ENCODE measurements at places on chromosomes 3 and 15. TPM values are rescaled to one million over a fixed set of nuclear protein-coding genes. Genes with fewer than 3 reads are reported as not detected.
A peak's percentile ranks its signal among the peaks of the same experiment; 100 is the strongest.

DNA sequence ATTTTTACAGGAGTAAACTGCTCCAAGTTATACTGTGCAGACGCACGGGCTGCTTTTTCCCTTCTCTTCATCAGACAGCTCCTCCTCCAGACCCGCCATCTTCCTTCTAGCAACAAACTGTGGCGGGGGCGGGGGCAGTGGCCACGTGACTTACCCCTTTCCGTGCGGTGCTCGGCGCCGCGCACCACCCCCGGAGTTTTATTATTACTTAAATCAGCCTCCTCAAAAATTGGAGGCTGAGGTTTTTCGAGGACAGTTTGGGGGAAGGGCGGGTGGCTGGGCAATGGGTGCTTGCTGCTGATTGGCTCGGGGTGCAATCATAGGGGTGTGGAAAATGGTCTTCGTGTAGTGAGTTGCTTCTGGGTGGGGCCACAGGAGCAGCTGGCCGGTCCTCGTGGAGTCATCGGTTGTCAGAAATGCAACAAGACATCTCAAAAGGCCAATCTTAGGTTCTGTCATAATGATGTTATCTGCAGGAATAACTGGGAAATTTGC is 77.1 kb upstream of the MFGE8 start:
- no peak for DNase-seq

DNA sequence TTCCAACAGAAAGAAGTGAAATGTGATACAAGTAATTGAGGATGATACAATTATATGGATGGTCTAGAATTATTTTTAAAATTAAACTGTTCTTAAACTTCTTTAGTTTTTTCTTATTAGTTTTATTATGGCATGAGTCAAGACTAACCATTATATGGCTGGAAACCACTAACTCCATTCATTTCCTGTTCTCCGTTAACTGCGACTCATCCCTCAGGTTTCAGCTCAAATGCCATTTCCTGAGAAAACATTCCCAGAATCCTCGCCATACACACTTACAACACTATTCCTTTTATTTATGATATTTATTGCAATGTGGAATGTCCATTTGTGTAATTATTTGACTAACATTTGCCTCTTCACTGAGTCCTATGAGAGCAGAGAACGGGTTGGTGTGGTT is 394.1 kb downstream of the SOX2 start:
- DNase-seq: no peak

The MUSTN1 gene
- total RNA-seq: 3.3 TPM

GRCh38 chr3:4401441-4401840 is 65.6 kb downstream of the SUMF1 start:
- DNase-seq: no peak

The MOBP gene
- total RNA-seq: 0.39 TPM

GRCh38 chr3:191627064-191627463 is 166.1 kb downstream of the PYDC2 start:
- no peak for DNase-seq

The FSIP1 gene
- total RNA-seq: 0.60 TPM

DNA sequence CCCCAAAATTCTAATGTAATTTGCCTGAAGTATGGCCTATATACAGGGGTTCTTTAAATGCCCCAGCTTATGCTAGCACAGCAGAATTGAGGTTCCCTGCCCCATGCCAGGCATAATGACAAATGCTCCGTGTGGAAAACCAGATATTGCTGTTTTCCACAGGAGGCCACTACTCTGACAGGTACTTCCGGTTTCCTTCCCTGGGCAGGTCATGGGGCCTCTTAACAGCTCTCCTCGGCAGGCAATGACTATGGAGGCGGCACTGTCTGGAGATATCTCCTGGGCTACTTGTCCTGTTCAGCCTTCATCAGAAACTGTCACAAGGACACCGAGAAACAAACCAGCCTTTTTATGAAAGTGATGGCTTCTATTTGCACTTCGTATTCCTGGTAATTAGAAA is 54.8 kb downstream of the SLC7A14 start:
- DNase-seq: no peak

DNA sequence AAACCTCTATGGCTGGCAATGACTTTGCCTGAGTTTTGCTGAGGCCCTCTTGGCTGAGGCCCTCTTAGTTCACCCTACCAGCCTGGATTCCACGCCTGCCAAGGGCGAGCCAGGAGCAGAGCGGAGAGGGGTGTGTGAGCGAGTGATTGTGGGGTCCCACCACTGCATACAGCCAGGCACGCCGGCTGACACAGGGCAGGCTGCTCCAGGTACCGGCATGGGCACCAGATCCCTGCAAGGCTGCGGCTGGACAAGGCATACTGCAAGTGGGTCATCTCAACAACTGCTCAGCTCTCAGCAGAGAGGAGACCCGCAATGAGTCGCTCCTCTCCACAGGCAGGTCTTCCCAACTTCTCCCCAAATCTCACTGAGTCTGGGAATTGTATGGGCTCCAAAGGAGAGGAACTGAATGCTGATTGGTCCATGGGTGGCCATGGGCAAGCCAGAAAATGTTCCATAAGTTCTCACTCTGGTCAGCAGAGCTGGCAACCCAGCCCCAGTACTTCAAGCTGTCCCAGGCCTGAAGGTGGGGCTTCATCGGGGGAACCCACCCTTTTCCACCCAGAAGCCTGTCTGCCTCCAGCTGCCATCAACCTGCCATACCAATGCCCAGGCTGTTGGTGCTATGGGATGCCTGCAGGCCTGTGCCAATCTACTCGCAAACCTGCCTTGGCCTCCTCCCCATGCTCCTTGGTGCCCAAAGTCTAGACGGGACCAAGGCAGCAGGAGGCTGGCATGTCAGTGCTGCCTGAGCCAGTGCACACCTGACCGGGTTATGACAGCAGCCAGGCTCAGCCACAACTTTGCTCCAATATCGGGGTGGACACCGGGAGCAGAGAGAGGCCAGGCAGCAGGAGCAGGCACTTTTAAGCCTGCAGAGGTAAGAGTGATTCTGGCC is 1273.6 kb upstream of the GBE1 start:
- no peak for DNase-seq

DNA sequence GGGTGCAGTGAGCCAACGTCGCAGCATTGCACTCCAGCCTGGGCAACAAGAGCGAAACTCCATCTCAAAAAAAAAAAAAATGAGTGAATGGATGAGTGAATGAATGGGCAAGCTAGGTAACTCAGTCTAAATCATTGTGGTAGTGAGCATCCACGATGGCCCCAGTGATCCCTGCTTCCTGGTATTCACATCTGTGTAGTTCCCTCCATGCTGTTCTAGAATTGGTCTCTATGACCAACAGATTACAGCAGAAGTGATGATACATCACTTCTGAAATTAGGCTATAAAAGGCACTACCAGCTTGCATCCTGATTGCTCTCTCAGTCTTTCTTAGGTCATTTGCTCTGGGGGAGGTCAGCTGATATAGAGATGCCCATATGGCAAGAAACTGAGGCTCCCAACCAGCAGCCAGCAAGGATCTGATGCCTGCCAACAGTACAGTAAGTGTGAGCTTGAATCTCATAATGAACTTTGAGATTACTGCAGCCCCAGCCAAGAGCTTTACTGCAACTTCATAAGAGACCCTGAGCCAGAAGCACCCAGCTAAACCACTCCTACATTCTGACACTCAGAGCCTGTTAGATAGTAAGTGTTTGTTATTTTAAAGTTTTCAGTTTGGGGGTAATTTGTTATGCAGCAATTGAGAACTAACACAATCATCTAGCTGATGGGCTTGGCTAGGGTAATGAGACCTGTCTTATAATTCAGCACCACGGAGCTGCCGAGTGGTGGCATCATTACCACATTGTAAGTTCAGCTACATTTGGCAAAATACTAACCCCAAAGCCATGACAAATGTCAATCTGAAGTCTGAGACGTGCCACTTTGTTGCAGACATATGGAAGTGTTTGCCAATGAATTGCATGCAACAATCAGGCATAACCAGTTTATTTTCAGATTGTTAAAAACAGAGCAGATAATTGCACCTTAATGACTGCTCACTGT is 53.0 kb downstream of the KLHL6 start:
- DNase-seq: no peak

The HTD2 gene
- total RNA-seq: 11.4 TPM

The KBTBD13 gene
- 0.05 TPM for total RNA-seq

- DNase-seq: no peak
Measured at GRCh38 chr3:150278195-150278594, 129.9 kb upstream of the TSC22D2 start.

DNA sequence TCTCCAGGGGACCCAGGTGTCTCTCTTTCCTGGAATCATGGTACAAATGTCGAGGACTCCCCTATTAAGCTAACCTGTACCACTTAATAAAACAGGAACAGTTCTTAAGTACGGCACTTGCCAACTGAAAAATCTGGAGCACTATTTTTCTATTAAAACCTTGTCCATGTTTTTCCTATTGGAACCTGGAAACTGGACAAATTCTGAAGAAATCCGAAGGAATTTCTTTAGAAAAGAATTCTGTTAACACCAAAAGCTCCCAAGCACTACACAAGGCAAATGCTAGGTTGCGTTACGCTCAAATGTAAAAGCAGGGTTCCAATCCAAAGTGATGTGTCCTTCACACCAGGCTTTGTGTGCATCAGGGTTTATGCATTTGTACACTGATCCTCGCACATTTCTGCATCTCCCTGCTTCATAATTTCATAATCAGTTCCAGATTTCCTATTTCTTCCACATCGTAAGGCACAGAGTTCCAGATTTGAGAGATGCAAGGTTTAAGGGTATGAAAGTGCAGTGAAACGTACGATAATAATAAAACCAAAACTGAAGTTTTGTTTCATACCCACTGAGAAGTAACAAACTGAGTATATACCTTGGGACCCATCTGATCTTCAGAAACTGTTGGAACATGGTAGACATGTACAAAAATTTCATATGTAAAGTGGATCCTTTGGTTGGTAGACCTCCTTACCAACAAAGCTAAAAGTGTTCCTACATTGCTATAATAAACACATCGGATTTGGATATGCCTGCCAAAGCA is 132.1 kb upstream of the WNT5A start:
- DNase-seq: no peak

- no peak for DNase-seq
Measured at GRCh38 chr3:25665315-25666280, 891 bp upstream of the TOP2B start.

The IGSF11 gene
- 1.7 TPM for total RNA-seq

The ZWILCH gene
- 46.6 TPM for total RNA-seq

DNA sequence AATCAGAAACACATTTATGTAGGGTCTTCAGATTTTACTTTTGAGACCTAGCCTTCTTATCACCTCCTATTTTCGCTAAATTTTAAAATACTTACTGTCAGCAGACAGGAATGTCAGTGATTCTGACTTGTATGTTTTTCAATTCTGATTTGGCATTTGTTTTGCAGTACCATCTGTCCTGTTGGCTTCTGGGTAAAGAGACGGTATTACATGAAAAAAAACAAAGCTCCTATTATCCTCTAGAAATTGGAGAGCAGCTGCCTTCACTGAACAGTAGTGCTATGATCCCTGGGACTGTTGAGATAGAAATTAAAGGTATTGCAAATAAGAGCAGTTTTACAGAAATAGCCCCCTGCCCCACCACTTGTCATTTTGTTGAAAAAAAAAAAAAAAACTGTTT is 8.4 kb downstream of the ARMC8 start:
- no peak for DNase-seq

GRCh38 chr3:172201870-172202236 is 162.5 kb downstream of the FNDC3B start:
- no peak for DNase-seq

- DNase-seq: no peak
Measured at GRCh38 chr3:128498127-128498626, 5.2 kb upstream of the GATA2 start.

The A4GNT gene
- not detected for total RNA-seq

GRCh38 chr3:40120806-40121205 is 188.7 kb upstream of the EIF1B start:
- DNase-seq: no peak

DNA sequence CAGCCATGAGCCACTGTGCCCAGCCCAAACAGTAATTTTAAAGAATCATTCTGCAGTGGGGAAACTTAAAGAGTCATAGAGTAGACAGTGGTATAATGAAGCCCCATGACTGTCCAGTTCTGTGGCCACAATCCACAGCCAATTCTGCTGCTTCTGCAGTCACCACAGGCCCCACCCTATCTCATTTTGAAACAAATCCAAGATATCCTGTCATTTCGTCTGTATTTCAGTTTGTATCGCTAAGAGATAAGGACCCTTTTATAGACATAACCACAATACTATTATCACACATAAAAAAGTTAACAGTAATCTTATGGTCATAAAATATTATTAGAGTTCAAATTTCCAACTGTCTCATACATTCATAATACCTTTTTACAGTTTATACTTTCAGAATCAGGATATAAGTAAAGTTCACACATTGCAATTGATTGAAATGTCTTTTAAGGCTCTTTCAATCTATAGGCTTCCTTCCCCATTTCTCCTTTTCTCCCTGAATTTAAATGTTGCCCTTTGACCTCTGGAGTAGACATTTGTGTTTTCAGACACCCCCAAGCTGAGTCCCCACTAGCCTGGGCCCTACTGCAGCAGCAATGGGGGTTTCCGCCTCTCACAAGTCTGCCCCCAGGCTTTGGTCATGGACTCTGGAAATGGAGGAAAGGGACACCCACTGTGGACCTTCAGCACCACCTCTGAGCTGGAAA is 4.2 kb upstream of the NUP210 start:
- DNase-seq: no peak

The LSAMP gene
- total RNA-seq: 3.6 TPM

- DNase-seq: no peak
Measured at GRCh38 chr15:87752250-87752951, 504.1 kb downstream of the NTRK3 start.

DNA sequence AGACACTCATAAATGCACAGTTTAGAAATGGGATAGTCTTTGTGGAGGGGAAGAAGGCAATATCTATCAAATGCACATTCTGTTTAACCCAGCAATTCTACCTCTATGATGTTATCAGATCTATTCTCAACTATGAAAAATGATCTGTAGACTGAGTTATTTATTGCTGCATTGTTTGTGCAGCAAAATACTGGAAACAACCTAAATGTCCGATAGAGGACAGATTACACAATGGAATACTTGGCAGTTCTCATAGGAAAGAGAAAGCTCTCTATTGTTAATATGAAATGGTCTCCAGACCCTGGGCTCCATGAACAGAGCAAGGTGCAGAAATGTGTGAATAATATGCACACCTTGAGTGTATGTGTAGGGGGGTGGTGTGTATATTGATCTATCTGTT is 49.0 kb upstream of the SELENOK start:
- no peak for DNase-seq

DNA sequence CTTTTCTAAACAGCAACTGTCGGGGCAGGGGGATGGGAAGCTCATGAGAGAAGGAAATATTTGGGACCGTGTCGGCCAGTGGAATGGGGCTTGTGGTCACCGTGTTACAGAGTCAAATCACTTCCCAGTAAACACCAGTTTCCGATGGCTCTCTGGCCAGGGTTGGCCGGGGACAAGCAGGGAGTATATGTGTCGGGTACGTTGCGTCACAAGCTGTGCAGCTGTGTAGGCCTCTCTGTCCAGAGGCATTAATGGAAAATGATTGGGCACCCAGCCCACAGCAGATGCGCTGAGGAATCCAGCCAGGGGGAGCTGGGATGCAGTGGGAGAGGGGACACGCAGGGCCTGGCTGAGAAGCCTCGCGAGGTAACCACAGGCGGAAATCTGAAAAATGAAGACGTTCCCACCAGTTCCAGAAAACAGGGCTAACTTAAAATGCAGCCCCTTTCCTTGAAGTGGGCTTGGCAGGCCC is 15.8 kb upstream of the ALDH1A3 start:
- DNase-seq: no peak

The RAB27A gene
- 4.7 TPM for total RNA-seq

GRCh38 chr3:134794950-134795745 is at the start of gene EPHB1:
Gene EPHB1 (plus strand): TSS chr3:134795260.
- DNase-seq: peak; percentile 93

The SLC28A1 gene
- total RNA-seq: 0.16 TPM
